ENCODE measurements at places on chromosomes 13 and 19.
A peak's percentile ranks its signal among the peaks of the same experiment; 100 is the strongest.

- ATAC-seq: no peak
Observed at GRCh38 chr13:48315969-48316650, 12.6 kb downstream of the RB1 start.

DNA sequence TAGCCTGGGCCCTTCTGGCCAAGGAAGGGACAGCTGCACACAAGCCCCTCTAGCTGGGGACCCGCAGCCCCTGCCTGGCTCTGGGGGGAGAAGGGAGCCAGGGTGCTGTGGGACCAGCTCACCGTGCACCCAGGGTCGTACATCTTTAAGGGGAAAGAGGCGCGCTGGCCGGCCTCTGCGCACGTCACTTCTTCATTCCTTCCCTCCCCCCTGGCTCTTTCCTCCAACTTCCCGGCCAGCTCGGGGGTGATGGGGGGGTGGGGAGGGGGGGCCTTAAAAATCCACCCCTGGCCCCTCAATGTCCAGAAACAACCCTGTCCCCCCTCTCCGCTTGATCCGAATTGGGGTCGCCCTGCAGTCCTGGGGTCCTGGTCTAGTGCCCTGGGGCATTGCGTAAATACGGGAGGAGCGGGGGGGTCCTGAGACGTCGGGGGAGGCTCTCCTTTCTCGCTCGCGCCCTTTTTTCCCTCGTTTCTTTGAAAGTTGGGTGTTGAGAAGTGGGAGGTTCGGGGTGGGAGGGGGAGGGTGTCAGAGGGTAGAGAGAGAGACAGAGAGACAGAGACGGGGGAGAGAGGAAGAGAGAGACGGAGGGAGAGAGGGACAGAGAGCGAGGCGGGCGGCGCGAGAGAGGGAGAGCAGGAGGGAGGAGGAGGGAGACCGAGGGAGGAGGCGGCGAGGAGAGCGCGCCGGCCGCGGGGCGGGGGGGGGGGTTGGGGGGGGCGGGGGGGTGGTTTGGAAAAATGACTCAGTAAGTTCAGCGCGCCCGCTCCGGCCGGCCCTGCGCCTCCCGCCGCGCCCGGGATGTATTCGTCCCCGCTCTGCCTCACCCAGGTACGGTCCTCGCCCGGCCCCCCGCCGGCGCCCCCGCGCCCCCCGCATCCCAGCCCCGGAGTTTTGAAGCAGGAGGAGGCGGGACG lies at the start of gene NFIC:
Gene NFIC (plus strand): TSS at position 748 of the 917 bp plus-strand sequence. CDS start 54 bp downstream, at position 802.
- ATAC-seq: peak; percentile 40

DNA sequence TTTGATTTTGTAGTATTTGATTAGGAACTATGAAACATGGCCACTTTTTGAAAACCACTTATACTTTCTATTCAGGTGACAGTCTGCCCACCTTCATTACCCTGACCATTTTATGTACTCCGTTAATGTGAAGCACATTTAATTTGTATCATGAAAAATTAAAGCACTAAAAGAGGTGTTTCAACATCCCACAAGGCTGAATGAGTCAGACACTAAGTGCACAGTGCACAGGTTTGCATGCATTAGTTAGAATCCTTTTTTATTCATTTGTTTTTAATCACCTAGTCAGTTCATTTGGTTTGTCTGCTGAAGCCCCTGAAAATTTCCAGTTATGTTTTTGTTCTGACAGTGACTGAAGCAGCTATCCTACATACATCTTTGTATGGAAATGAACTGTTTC lies 271.0 kb downstream of the SLITRK5 start:
- no peak for ATAC-seq

- ATAC-seq: no peak
Observed at GRCh38 chr19:18551631-18552030, 6.0 kb upstream of the KXD1 start.

GRCh38 chr19:16383584-16384161 lies 59.0 kb downstream of the KLF2 start:
- peak; percentile 9 for ATAC-seq

- ATAC-seq: no peak
Observed at GRCh38 chr19:16896146-16897028, 7.6 kb downstream of the F2RL3 start.

DNA sequence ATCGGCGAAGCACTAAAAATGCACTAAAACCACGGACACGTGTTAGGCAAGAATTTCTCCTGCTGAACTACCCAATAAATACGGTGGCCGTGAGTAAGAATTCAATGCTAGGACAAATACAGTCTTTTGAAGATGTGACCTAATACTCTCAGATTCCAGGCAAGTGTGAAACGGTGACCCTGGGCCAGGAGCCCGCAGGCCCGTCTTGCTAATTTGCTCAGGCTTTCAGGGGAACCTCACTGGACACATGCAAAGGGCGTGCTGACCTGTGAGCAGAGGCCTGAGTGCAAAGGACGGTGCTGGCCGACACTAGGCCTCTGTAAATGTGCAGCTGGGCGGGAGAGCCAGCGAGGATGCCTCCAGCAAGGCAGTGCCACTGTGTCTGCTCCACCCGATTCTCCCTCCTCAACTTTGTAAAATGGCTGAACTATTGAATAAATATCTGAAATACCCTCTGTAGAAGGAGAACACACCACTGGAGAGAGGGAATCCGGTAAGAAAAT lies 70.1 kb downstream of the STK24 start:
- ATAC-seq: no peak

GRCh38 chr19:58252102-58252685 lies 23.5 kb downstream of the ZNF544 start:
- no peak for ATAC-seq

- ATAC-seq: no peak
Observed at GRCh38 chr19:8127311-8127710, 22.1 kb downstream of the FBN3 start.

GRCh38 chr13:112725346-112726015 lies 35.6 kb downstream of the ATP11A start:
- ATAC-seq: no peak

DNA sequence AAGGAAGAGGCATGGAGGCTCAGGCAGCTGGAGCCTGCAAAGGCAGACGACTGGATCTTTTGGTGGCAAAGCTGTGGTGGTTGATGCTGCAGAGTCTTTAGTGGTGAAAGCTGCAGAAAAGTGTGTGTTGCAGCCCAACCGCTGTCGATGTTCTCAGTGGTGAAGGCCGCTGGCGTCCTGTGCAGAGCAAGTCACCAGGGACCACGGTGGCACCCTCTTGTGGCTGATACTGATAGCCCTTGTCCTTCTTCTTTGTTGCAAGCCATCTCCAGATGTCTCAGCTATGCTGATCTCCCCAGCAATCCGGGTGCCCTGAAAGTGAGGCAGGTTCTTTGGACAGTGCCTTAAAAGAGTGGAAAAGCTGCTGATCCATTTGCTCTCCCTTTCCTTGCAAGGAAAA lies 610.9 kb upstream of the PCDH9 start:
- ATAC-seq: no peak

GRCh38 chr13:97274829-97275649 lies 52.9 kb downstream of the MBNL2 start:
- ATAC-seq: no peak

GRCh38 chr19:7575434-7576040 lies 20.1 kb upstream of the CAMSAP3 start:
- no peak for ATAC-seq

- no peak for ATAC-seq
Observed at GRCh38 chr13:93244141-93244917, 17.7 kb downstream of the GPC6 start.

- ATAC-seq: peak; percentile 25
Observed at GRCh38 chr19:9151367-9151766, 11.2 kb downstream of the ZNF317 start.

DNA sequence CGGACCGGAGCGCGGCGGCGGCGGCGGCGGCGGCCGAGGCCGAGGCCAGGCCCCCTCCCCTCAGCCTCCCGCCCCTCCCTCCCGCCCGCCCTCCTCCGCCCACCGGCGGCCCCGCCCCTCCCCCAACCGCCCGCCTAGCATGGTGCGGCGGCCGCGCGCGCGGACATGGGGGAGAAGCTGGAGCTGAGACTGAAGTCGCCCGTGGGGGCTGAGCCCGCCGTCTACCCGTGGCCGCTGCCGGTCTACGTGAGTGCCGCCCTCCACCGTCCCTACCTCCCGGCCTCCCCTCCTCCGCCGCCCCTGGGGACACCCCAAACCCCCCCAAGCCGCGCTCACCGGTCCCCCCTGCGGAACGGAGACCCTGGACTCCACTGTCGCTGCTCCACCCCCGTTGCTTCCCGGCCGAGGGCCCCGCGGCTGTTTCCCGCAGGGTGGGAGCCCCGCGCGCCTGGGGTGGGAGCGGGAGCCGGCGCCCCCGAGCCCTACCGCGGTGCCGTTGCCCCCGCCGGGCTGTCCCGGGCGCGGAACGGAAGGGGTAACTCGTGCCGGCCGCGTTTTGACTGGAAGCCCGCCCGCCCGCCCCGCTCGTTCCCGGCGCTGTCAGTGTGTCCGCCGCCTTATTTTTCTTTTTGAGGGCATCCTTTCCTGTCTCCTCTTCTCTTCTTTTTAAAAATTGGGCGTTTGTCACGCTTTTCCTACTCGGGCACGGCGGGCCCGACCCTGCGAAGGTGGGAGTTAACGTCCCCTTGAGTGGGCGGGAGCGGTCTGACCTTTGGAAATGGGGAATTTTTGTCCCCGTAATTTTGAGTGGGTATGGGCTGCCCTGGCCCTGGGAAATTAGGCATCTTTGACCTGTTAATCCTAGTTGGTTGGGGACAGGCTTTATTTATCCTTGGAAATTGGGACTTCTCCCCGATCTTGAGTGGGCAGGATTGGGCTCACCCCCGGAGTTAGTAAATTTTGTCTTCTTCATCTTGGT lies 576 bp downstream of the DOT1L start:
- peak; percentile 27 for ATAC-seq

DNA sequence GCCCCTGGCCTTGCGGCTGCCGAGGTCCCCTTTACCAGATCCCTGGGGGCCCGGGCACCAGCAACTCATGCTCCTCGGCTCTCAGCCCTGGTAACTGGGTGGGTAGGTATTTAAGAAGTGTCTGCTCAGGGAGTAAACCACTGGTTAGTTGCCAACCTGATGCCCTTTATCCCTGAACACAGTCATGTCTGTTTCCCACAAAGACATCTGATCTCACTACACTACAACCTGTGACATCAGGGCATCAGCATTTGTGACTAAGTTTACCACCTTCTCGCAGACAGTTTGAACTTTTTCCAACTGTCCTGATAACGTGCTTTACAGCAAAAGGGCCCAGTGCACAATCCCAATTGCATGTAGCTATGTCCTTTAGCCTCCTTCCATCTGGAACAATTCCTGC lies 22.0 kb downstream of the GGACT start:
- ATAC-seq: no peak

DNA sequence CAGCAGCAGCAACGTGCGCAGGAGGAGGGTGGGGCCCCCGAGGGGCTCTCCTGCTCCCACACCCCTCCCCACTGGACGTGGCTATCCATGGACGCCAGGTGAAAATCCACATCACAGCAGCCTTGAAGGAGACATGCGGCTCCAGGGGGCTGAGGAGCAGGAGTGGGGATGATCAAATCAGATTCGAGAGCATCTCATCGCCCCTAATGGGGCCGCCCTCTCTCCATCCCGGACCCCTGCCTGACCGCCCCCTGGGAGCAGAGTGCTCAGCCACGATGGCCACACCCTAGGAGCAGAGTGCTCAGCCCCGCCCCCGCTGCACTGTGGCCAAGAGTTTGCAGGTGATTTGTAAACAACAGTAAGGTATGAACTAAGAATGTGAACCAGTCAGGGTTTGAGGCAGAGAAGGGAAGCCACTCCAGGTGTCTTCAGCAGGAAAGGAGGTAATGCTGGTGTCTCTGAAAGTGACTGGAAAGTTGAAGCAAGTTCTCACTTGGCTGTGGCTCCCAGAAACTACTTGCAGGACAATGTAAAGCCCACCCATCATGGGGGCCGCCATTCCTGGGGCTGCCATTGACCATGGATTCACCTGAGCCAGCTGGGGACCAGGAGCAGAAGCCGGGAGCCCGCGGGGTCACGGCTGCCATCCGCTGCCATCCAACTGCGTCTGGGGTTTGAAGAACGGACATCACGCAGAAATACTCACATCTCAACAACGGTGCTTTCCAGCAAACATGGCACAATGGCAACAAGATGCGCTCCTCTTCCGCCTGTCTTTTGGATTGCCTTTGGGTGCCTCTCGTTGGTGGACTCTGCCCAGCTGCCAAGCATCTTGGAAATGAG lies 71.8 kb downstream of the SPACA7 start:
- ATAC-seq: no peak

DNA sequence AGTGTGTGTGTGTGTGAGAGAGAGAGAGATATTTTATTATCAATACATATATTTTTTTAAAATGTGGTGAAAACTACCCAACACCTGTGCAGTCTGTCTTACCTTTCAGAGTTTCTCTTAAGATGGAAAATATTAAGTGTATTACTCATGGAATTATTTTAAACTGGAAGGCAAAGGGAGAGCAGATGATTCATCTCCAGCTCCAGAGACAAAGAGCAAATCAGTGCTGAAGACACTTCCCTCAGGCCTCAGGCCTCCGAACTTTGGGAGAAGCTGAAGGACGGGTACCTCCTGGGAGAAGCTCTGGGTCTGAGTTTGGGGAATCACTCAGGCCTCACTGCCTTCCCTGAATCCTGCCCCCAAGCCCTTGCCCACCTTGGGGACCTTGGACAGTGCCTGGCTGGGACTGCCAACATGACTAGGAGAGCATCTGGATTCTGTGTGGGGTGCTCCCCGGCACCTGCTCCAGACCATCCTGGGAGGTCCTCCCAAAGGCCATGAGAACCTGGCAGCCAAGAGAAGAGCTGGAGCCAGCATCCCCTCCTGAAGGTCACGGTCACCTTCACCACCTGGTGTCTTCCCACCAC lies 170.4 kb upstream of the UBL3 start:
- ATAC-seq: no peak

DNA sequence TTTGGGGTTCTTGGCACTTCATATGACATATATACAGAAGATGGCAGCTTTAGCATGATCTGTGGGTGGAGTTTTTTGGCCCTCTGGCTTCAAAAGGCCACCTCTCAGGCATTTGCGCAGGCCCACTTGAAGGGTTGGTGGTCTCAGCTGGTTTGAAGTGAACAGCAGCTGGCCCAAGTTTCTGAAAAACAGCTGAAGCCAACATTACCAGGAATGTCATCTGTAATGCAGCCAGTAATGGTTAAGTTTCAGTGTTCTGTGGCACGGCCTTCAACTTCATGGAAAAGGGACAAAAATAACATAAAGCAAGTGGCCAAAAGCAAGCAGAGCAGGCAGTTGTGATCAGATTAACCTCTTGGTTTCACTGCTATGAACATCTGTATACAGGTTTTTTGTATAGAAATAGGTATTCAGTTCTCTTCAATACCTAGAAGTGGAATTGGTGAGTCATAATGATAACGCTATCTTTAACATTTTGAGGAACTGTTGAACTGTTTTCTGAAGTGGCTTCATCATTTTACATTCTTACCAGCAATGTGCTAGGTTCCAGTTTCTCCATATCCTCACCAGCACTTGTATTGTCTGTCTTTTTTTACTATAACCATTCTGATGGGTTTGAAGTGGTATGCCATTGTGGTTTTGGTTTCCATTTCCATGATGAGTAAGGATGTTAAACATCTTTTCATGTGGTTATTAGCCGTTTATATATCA lies 245.4 kb downstream of the SHISA2 start:
- ATAC-seq: peak; percentile 85

GRCh38 chr13:24196593-24197197 lies 36.2 kb downstream of the SPATA13 start:
- no peak for ATAC-seq

All from activated CD4-positive, CD25-positive, alpha-beta regulatory T cell treated with anti-CD3 and anti-CD28 coated beads, Interleukin-2, amount 50 U/mL, for 24 hours (primary cell).